ENCODE measurements at places on chromosomes 1 and 21.

- DNase-seq: no peak
These were observed 122.9 kb downstream of the GLUL start for GRCh38 chr1:182268669-182269068.

- no peak for DNase-seq
These were observed 10.4 kb downstream of the OLIG1 start for GRCh38 chr21:33080376-33080775.

DNA sequence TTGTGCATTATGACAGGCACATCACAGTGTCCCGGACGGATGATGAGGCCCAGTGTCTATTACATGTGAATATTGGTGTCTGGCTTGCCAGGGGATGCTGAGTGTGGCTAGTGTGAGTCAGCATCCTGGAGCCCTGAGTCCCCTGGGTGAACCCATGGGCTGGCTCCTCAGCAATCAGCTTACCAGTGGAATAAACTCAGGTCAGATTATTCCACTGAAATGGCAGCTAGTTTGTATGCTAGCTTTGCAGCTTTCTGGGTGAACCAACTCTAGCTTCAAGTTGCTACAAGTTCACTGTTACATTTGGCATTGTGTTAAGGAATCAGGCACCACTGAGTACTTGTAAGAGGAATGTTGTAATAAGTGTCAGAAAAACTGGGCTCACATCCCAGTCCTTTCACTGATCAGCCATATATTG lies 23.9 kb upstream of the RPTN start:
- peak; percentile 90 for DNase-seq

DNA sequence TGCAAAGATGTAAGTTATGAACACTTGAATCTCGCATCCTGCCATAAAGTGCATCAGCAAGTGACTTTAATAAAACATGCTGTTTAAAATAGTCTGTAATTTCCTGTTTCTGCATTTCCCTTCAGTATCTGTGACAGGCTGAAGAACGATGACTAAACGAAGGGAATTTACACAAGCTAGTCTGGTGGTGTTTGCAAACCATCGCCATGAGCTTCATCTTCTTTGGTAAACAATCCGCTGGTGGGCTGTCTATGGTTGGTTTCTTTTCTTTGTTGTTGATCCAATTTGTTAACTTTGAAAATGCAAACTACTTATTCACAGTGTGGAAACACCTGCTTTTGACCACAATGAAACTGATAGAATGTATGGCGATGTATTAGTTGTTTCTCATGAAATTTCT lies 13.9 kb downstream of the SERTAD4 start:
- peak; percentile 49 for DNase-seq

GRCh38 chr1:67705735-67706453 lies 20.9 kb downstream of the GADD45A start:
- DNase-seq: peak; percentile 78

- DNase-seq: peak; percentile 69
These were observed 430 bp downstream of the RBM15 start for GRCh38 chr1:110339407-110340206.

GRCh38 chr1:206831650-206832049 lies 33.8 kb upstream of the IL20 start:
- no peak for DNase-seq

GRCh38 chr1:100051401-100051800 lies 81.3 kb downstream of the SASS6 start:
- no peak for DNase-seq

- DNase-seq: no peak
These were observed 261.2 kb downstream of the S1PR1 start for GRCh38 chr1:101497881-101498559.

DNA sequence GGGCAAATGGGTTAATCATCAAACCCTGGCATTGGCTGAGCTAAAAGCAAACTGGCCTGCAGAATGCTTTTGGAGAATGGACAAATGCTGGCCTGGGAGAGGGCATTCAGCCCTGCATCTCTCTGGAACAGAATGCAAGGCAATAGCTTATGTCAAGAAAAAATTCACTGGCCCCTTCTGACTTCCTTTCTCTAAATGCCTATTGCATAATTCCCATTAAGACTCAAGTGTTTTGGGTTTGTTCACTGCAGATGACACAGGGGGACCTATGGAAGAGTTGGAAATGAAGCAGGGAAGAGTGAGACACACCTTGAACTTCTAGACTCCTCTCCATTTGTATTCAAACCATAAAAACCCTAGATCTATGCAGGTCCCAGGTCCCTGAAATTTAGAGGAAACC lies 15.9 kb downstream of the PEA15 start:
- DNase-seq: no peak

DNA sequence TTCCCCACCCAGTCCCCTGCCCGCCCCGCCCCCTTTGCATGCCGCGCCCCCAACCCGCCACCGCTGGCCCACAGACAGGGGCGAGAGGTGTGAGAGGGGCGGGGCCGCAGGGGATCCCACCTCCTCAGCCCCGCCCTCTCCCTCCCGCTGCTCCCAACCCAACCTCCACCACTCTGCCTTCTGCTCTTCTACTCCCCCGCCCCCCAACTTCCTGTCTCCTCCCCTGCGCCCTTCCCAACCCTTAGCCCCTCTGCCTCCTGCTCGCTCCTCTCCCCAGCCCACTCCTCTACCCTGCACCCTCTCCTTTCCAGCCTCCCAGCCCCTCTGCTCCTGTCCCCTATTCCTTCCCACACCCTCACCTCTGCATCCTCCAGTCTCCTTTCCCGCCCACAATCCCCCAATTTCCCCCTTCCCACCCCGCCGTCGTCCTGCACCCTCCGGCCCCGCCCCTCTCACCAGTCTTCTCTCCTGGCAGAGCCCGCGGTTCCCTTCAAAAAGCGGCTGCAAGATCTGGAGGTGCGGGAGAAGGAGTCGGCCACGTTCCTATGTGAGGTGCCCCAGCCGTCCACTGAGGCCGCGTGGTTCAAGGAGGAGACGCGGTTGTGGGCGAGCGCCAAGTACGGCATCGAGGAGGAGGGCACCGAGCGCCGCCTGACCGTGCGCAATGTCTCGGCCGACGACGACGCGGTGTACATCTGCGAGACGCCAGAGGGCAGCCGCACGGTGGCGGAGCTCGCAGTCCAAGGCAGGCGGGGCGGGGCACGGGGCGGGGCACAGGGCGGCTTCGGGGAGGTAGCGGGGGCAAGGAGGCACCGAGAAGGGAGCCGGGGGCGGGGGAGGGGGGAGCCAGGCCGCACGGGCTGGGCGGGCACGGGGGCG lies 5.4 kb downstream of the OBSCN start:
- peak; percentile 90 for DNase-seq

GRCh38 chr1:32181065-32181464 lies 1.6 kb downstream of the TXLNA start:
- DNase-seq: no peak

DNA sequence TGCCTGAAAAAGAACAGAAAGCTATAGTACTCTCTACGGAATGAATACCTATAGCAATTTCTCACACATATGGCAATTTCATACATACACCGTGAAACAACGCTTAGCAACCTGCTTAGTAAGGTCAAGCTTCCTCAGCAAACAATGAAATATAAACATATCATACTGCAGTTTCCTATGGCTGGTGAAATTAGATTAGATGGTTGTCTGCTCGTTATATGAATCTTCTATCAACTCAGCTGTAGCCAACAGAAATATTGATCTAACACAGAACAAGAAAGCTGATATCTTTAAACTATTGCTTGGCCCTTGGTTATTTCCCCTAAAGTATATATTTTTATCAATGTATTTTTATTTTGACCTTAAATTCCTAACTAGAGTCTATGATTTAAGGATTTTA lies 187.8 kb downstream of the SLC44A5 start:
- DNase-seq: no peak

- no peak for DNase-seq
These were observed 92.5 kb downstream of the SLC25A24 start for GRCh38 chr1:108107658-108108057.

- DNase-seq: no peak
These were observed 16.2 kb downstream of the CFAP126 start for GRCh38 chr1:161351482-161351881.

- no peak for DNase-seq
These were observed 954 bp downstream of the MYOG start for GRCh38 chr1:203084588-203085527.

GRCh38 chr21:45019076-45019886 lies 55.1 kb upstream of the ADARB1 start:
- DNase-seq: peak; percentile 32

DNA sequence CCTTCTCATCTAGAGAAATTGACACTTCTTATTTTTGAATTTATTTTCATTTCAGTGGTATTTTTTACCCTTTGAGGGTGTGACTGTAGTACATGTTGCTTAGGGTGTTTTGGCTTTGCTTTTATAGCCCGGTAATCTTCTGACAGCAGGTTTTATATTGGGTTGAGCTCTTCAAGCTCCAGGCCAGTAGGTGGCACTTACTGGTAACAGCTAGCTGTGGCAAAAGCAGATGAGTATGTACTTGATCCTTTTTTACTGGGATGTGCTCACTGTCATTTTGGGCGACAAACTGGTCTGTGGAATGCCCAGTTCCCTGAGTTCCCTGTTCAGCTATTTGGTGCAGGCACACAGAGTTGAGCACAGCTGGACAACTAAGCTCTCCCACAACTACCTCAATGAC lies 916.2 kb upstream of the B3GALT2 start:
- DNase-seq: no peak

DNA sequence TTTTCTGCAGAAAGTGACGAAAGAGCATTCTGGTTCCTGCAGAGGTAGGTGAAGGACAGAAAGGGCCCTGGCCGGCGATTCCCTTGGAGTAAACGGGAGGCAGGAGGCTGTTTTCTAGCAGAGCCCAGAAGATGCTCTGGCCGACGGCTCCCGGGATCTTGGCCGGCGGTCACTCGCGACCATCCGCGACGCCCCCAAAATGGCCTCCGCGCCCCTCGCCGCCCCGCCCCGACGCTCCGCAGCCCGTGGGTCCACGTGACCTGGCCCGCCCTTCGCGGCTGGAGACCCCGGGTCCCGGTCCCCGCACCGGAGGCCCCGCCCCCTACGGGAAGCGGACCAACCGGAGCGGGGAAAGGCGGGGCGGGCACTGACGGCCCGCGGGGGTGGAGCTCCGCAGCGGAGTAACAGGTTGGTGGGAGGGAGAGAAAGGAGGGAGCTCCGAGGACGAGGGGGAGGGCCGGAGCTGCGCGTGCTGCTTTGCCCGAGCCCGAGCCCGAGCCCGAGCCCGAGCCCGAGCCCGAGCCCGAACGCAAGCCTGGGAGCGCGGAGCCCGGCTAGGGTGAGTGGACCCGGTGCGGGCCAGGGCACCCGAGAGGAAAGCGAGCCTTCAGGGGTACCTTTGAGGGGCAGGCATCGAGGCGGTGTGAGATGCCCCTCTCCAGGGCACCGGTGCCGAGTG lies at the start of gene CGN:
TSS of gene CGN (plus strand) at position 431 of the 679 bp plus-strand sequence. CDS start 7,133 bp downstream, outside the sequence.
- peak; percentile 83 for DNase-seq

GRCh38 chr1:81838600-81839218 lies 38.0 kb downstream of the ADGRL2 start:
- no peak for DNase-seq

DNA sequence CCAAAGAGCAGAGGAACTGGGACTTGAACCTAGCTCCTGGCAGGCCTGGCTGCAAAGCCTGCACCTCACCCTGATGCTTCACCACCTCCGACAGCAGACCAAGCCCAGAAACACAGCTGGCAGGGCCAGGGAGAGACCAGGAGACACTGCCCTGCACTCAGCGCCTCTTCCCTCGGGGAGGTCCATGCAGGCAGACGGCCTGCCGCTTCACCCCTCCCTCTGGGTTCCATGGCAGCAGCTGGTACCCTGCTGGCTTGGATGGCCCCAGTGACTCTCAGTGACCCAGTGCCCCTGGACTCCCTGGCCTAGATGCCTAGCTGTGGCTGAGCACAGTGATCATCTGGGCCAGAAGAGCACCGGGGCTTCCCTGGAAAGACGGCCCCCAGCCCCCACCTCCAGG lies 65.3 kb upstream of the TARDBP start:
- DNase-seq: no peak

- peak; percentile 15 for DNase-seq
These were observed 5.8 kb downstream of the IFI16 start for GRCh38 chr1:159015440-159015909.

DNA sequence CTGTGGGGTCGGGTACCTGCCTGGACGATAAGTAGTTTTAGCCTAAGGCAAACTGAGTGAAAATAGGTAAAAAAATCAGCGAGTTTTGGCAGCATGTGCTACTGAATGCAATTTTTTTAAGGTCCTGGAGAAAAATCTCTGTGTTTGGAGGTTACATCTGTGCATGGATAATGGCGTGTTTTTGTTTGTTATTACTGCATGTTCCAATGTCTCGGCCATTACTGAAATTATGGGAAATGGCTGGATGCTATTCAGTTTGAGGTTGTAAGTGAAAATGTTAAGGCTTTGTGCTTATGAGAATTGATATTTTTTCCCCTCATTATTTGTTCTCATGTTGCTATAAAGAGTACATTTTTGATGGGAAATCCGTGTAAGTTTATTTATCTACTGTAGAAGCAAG lies 441.7 kb downstream of the PRDM2 start:
- DNase-seq: no peak

GRCh38 chr1:176989023-176989422 lies 175.5 kb downstream of the ASTN1 start:
- DNase-seq: no peak

- DNase-seq: no peak
These were observed 20.6 kb downstream of the STUM start for GRCh38 chr1:226568975-226569741.

DNA sequence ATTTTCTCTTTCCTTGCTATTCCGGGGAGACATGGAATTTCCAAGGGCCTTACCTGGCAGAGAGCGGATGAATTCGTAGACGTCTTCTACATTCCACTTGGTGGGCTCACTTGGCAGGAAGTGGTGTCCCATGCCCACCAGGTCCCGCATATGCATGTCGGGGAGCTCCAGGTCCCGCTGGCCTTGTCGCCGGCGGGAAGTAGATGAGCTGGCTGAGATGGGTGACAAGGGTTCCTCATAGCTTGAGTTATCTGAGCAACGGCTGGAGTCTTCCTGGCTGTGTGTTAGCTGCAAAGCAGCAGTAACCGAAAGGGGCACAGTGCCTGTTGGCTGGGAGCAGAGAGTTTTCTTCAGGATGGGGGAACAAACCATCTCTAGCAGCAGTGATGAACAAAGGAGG lies 7.9 kb upstream of the A3GALT2 start:
- DNase-seq: no peak

DNA sequence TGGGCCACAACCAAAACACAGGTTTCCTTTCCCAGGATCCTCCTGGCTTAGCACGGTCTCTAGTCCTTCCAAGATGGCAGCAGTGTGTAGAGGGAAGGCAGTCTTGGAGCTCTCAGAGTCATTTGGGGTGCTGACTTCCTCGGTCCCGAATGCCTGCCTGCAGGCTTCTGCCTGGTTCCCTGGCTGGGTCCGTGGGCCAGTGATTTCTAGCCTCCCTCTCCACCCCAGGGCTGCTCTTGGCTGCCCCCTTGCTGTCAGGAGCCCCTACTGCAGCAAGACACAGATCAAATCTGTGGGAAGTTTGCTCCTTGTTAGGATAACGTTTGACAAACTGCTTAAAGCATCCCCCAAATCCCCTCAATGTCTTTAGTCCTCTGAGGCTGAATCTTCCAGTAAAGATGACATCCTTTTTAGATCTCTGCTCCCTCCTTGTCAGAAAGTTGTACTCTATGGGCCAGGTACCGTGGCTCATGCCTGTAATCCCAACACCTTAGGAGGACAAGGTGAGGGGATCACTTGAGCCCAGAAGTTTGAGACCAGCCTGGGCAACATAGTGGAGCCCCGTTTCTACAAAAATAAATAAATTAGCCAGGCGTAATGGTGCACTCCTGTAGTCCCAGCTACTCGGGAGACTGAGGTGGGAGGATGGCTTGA lies 272.5 kb downstream of the RRAGC start:
- no peak for DNase-seq

Data from lung (tissue), 17 donors.